ENCODE measurements at places on chromosomes 1 and 21.
A peak's percentile ranks its signal among the peaks of the same experiment; 100 is the strongest.

DNA sequence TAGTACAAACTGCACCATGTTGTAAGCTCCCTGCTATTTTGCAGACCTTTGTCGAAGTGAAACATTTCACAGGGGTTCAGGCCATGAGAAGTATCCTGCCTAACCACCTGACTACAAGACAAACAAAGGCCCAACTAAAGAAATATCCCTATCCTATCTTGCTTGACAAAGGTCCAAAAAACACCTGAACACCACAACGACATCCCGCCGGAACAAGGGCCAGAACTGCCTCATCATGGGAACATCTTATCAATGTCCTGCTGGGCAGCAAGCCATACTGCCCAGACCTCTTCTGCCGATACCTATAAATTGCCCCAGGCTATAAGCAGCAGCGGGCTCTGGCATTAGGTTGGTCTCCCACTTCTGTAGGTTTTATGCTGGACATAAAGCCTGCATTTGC, 12.3 kb downstream of the MYSM1 start:
- H3K27me3 ChIP-seq: no peaks in the 10 kb centered on the region
- no peak overlapping the region for H3K27ac ChIP-seq
- H3K36me3 ChIP-seq: peaks cover 36% of the 10 kb centered on the region
- DNase-seq: no peak
- H3K4me3 ChIP-seq: no peak overlapping the region
- H3K4me1 ChIP-seq: no peaks in the 10 kb centered on the region

GRCh38 chr1:198597690-198598430, 41.0 kb upstream of the PTPRC start:
- no peaks in the 10 kb centered on the region for H3K36me3 ChIP-seq
- peak overlapping the region; percentile 70 for H3K27ac ChIP-seq
- no peak for DNase-seq
- H3K27me3 ChIP-seq: no peaks in the 10 kb centered on the region
- H3K4me3 ChIP-seq: no peak overlapping the region
- peaks cover 30% of the 10 kb centered on the region for H3K4me1 ChIP-seq

GRCh38 chr1:92854101-92854785, 22.4 kb downstream of the RPL5 start:
- no peaks in the 10 kb centered on the region for H3K36me3 ChIP-seq
- H3K27ac ChIP-seq: no peak overlapping the region
- H3K27me3 ChIP-seq: no peaks in the 10 kb centered on the region

DNA sequence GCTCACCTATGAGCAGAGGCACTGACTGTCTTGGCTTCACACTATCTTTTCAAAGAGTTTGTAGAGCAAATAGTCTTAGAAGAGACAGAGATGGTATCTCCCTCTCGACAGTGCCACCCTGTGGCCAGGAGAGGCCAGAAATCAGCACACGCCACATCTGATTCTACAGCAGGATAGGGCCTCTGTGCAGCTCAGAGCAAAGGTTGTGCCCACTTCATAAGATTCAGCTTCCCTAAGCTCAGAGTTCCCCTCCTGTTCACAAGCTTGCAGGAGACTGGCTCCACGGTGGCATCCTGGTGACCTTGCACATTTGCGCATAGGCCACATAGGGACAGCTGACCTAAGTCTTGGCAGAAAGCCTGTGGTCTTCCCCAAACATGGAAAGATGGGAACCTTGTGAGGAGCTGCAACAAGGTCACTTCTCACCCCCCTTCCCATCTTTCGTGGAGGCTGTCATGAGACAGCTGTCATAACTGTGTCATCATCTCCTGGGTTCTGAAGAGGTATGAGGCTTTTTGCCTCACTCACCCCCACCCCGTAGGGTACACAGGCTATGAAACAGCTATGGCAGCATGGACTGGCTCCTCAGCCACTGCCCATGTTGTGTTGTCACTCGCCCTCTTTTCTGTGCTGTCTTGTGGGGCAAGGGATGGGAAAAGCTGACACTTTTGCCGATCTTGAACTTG, 3.0 kb downstream of the ITLN2 start:
- no peaks in the 10 kb centered on the region for H3K4me1 ChIP-seq
- H3K4me3 ChIP-seq: no peak overlapping the region
- H3K27ac ChIP-seq: no peak overlapping the region
- peak; percentile 87 for DNase-seq
- no peaks in the 10 kb centered on the region for H3K36me3 ChIP-seq
- H3K27me3 ChIP-seq: no peaks in the 10 kb centered on the region

DNA sequence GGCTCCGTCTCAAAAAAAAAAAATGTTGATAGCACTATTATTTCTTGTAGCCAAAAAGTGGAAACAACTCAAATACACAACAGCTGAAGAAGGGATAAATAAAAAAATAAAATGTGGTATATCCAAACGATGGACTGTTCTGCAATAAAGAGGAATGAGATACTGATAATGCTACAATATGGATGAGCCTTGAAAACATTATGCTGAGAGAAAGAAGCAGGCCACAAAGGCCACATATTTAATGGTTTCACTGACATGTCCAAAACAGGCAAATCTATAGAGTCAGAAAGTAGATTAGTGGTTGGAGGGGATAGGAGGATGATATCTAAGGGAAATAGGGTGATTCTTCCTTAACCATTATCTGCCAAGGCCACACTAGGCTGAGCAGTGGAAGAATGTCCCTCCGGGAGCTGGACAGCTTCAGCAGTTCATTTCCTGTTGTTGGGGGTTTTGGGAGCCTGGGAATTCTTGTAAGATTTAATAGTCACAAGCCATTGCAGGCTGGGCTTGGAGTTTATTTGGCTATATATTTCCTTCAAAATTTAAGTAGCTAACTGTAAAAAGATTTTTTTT, 53.5 kb downstream of the ST3GAL3 start:
- DNase-seq: no peak
- no peak overlapping the region for H3K27ac ChIP-seq
- H3K36me3 ChIP-seq: no peaks in the 10 kb centered on the region
- H3K4me3 ChIP-seq: no peak overlapping the region
- H3K27me3 ChIP-seq: no peaks in the 10 kb centered on the region

DNA sequence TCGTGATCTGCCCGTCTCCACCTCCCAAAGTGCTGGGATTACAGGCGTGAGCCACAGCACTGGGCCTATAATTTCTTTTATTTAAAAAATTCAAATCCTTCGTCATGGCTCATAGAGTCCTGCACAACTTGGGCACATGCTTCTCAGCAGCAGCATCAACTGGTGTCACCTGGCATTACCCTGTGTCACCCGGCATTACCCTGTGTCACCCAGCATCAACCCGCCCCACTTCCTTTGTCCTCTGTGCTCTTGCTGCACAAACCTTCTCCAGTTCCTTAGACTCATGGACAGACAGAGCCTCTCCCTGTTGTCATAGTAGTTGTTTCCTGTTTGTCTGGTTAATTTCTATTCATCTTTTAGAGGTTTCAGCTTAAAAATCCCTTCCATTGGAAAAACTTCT, 121.2 kb upstream of the SERBP1 start:
- H3K4me3 ChIP-seq: no peak overlapping the region
- peaks cover 53% of the 10 kb centered on the region for H3K4me1 ChIP-seq
- H3K36me3 ChIP-seq: no peaks in the 10 kb centered on the region
- no peak overlapping the region for H3K27ac ChIP-seq
- H3K27me3 ChIP-seq: no peaks in the 10 kb centered on the region

DNA sequence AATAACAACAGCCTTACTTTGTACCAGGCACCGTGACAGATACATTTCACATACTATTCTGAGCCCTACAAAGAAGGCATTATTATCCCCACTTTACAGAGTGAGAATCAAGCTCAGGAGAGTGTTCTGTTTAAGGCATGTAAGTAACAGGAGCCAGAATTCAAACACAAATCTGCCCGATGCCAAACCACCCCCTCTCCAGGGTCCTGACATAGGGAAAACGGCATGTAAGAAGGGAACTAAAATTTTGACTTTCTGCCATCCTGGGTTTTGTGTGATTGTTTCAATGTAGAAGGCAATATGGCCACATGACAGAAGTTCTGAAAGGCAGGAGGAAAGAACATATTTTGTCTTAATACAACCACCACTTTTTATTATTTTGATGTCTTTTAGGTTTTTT, 5.5 kb downstream of the FUCA1 start:
- DNase-seq: no peak

GRCh38 chr1:91406773-91407389, 2.2 kb upstream of the HFM1 start:
- H3K4me1 ChIP-seq: peaks cover 19% of the 10 kb centered on the region
- H3K36me3 ChIP-seq: no peaks in the 10 kb centered on the region
- H3K4me3 ChIP-seq: no peak overlapping the region

- no peaks in the 10 kb centered on the region for H3K4me1 ChIP-seq
- no peaks in the 10 kb centered on the region for H3K36me3 ChIP-seq
- no peak for DNase-seq
These were observed 271.3 kb downstream of the DNM3 start for GRCh38 chr1:172112576-172112975.

GRCh38 chr1:164337885-164338284, 221.1 kb upstream of the PBX1 start:
- DNase-seq: no peak
- no peaks in the 10 kb centered on the region for H3K36me3 ChIP-seq
- no peak overlapping the region for H3K4me3 ChIP-seq
- no peaks in the 10 kb centered on the region for H3K4me1 ChIP-seq
- no peaks in the 10 kb centered on the region for H3K27me3 ChIP-seq
- H3K27ac ChIP-seq: no peak overlapping the region

DNA sequence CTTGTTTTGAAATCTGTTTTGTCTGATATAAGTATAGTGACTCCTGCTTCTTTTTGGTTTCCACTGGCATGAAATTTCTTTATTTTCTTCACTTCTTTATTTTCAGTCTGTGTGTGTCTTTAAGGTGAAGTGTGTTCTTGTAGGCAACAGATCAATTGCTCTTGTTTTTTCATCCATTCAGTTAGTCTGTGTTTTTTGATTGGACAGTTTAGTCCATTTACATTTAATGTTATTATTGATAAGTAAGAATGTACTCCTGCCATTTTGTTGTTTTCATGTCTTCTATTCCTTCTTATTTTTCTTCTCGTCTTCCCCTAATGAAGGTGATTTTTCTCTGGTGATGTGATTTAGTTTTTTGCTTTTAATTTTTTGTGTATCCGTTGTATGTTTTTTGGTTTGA, 487.7 kb upstream of the PBX1 start:
- no peak overlapping the region for H3K4me3 ChIP-seq
- H3K36me3 ChIP-seq: no peaks in the 10 kb centered on the region
- no peaks in the 10 kb centered on the region for H3K27me3 ChIP-seq
- no peak overlapping the region for H3K27ac ChIP-seq

- peaks cover 46% of the 10 kb centered on the region for H3K4me1 ChIP-seq
- H3K27me3 ChIP-seq: no peaks in the 10 kb centered on the region
- peaks cover 22% of the 10 kb centered on the region for H3K36me3 ChIP-seq
- peak within 1 kb of the TSS; percentile 81 for H3K4me3 ChIP-seq
- H3K27ac ChIP-seq: peak within 1 kb of the TSS; percentile 62
- peak; percentile 98 for DNase-seq
These were observed at the start of gene ZNF691 for GRCh38 chr1:42846257-42847110. Gene ZNF691, plus strand, starts transcription at chr1:42846613. Its CDS starts 3,046 bp downstream, at chr1:42849659.

GRCh38 chr1:225508538-225509375, 80.9 kb upstream of the LBR start:
- no peaks in the 10 kb centered on the region for H3K27me3 ChIP-seq
- no peak for DNase-seq
- no peak overlapping the region for H3K27ac ChIP-seq
- H3K4me3 ChIP-seq: no peak overlapping the region

- peak overlapping the region; percentile 37 for H3K4me3 ChIP-seq
- H3K27ac ChIP-seq: no peak overlapping the region
- H3K36me3 ChIP-seq: no peaks in the 10 kb centered on the region
- peaks cover 54% of the 10 kb centered on the region for H3K4me1 ChIP-seq
- DNase-seq: no peak
These were observed 27.8 kb downstream of the ILDR2 start for GRCh38 chr1:166947398-166948043.

- no peaks in the 10 kb centered on the region for H3K27me3 ChIP-seq
- H3K4me3 ChIP-seq: no peak overlapping the region
- H3K4me1 ChIP-seq: no peaks in the 10 kb centered on the region
- no peak overlapping the region for H3K27ac ChIP-seq
- DNase-seq: no peak
These were observed 633.1 kb downstream of the MATN1 start for GRCh38 chr1:30090162-30090820.

DNA sequence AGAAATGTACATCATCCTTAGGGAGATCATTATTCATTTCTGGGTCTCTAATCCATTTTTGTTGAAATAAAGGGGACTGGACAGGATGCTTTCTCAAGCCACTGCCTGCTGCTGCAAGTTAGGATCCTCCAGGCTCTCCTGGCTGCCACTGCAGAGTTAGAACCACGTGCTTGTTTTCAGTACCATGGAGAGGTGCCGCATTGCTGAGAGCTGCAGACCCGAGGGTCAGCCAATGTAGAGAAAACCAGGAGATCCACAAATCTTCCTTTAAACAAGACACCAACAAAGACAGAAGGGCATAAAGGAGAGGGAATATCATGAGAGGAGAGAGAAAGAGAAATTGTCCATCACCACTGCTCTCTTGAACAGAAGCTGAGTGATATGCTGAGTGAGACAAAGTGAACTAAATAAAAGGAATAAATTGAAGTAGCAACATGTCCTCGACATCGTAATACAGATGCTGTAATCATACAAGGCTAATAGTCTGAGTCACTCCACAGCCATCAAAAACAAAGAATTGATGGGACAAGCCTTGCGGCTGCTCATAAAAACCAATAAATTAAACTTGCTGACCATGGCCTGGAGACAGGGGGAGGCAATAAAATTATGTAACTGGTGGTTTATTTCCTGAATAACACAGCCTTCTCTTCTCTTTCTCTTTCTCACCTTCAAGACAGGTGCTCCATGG, 255.7 kb downstream of the OMA1 start:
- no peaks in the 10 kb centered on the region for H3K27me3 ChIP-seq
- no peak overlapping the region for H3K27ac ChIP-seq
- H3K4me1 ChIP-seq: no peaks in the 10 kb centered on the region
- no peak overlapping the region for H3K4me3 ChIP-seq

GRCh38 chr1:231497629-231498152, 30.8 kb upstream of the TSNAX start:
- no peaks in the 10 kb centered on the region for H3K4me1 ChIP-seq
- H3K4me3 ChIP-seq: no peak overlapping the region
- no peaks in the 10 kb centered on the region for H3K36me3 ChIP-seq
- no peak for DNase-seq

- no peak for DNase-seq
- no peaks in the 10 kb centered on the region for H3K27me3 ChIP-seq
- no peaks in the 10 kb centered on the region for H3K4me1 ChIP-seq
- no peak overlapping the region for H3K4me3 ChIP-seq
These were observed 35.1 kb downstream of the PTPRF start for GRCh38 chr1:43565600-43566360.

GRCh38 chr1:11590395-11590794, 63.8 kb downstream of the FBXO2 start:
- no peaks in the 10 kb centered on the region for H3K36me3 ChIP-seq
- peak; percentile 63 for DNase-seq
- no peaks in the 10 kb centered on the region for H3K27me3 ChIP-seq
- no peak overlapping the region for H3K27ac ChIP-seq
- H3K4me1 ChIP-seq: no peaks in the 10 kb centered on the region

All from Karpas-422 (cell line).